GM12878 (cell line): ENCODE measurements at places on chromosomes 7 and 10. TPM values are rescaled to one million over a fixed set of nuclear protein-coding genes. Genes with fewer than 3 reads are reported as not detected.

PVRIG gene
- polyA plus RNA-seq: 43.9 and 45.8 TPM in 2 replicates

NAT16 gene
- polyA plus RNA-seq: not detected in 2 replicates

SLC13A1 gene
- polyA plus RNA-seq: not detected in 2 replicates

CALML3 gene
- not detected in 2 replicates for polyA plus RNA-seq

MYH16 gene
- polyA plus RNA-seq: 0.03 and 0.20 TPM in 2 replicates

LRRC18 gene
- 0.16 and 0.18 TPM in 2 replicates for polyA plus RNA-seq

- DNase-seq: no peak
These were observed 266.7 kb upstream of the KLF6 start for GRCh38 chr10:4051641-4052151.

DNA sequence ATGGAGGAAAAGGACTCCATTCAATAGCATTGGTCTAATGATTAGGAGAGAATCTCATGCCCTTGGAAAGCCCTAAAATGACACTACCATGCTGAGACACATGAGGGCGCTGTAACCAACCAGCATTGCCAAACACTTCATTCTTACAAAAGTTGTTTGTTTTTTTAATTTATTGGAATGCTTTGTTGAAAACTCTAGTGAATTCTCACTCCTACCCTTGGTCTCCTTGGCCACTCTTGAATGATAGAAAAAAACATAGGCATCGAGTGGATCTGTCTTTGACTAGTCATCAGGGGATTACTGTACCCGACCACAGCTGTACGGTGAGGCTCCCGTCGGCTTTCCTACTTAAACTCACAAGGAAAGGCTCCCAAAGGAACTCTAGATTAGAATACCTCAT lies 29.3 kb upstream of the ADD3 start:
- no peak for DNase-seq

GRCh38 chr10:81978238-81978637 lies 103.2 kb downstream of the NRG3 start:
- DNase-seq: no peak

DNA sequence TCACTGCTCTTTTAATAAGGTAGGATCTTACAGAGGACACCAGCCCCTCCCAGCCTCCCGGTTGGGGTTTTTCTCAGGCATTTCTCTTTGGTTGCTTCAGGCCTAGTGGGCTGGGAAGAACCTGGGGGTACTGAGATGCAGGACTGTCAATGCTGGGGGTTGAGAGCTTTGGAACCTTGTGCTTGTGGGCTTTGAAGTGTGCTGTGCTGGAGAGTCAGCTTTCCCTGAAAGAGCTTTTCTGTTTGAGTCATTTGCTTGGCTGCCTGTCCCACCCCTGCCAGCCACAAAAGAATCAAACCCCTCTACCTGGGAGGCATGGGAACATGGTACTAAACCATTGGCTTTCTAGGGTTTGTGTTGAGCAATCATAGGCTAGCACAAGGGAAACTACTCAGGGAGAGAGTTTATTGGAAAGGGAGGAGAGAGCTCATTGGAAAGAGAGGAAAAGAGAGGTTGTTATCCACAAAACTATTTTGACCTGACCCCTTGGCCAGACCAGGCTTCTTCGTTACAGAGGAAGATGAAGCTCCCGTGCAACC lies 1.4 kb downstream of the SCD start:
- no peak for DNase-seq

DNA sequence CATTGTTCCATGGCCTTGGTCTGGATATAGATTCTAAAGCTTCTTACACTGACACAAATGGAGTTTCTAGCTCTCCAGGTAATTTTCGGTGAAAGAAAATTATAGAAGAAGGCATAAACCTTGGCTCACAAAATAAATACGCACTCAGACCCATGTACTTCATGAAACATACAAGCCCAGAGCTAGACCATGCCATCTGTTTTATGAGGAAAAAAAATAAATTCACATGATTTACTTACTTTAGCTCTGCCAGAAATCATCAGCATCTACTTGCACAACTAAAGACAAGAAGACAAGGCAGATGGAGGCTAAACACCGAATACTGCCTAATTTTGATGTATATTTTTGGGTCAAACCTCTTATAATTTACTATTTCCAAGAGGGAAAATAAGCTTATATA lies 197.4 kb upstream of the KLF14 start:
- no peak for DNase-seq

- no peak for DNase-seq
These were observed 184.7 kb upstream of the KAT6B start for GRCh38 chr10:74641659-74642058.
